ENCODE measurements at places on chromosomes 7 and 10.

GRCh38 chr10:113089551-113089950 lies 139.5 kb downstream of the TCF7L2 start:
- no peak for DNase-seq

DNA sequence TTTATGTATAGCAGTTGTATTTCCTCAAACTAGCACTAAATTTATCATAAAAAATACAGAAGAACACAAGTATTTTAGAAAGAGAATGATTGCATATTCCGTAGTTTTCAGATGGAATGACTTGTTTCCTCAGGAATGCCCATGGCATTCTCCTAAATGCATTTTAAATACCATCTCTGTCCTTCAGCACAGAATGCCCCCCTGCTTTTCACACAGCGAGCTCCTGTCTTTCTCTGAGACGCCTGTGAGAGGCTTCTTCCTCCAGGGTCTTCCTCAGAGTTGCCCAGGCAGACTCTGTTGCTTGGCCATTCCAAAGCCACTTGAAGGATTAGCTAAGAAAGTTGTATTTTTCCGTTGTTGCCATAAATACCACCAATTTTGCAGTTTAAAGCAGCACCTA lies 10.1 kb downstream of the LANCL2 start:
- no peak for DNase-seq

DNA sequence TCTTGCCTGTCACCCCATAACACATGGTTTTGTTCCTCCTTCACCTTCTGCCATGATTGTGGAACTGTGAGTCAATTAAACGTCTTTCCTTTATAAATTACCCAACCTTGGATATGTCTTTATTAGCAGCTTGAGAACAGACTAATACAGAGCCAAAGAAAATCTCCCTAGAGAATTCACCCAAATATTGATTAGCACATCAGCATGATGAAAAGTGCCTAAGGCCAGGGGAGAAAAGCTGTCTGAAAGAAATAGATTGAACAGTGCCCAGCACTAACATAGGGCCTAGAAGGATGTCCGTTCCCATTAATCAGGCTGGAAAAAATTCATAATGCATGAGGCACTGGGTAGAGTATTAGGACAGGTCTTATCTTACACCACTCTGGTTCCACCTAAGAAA lies 111.9 kb upstream of the CALN1 start:
- DNase-seq, result no peak

- DNase-seq, result no peak
These were observed 49.3 kb upstream of the AFAP1L2 start for GRCh38 chr10:114453576-114453975.

All from nephron progenitor cell (in vitro differentiated cells).